ENCODE measurements at places on chromosomes 13 and 19.

GRCh38 chr13:23740002-23740401, 149.2 kb downstream of the MIPEP start:
- no peak for DNase-seq

GRCh38 chr19:45464274-45464673, 3.5 kb upstream of the FOSB start:
- no peak for DNase-seq

DNA sequence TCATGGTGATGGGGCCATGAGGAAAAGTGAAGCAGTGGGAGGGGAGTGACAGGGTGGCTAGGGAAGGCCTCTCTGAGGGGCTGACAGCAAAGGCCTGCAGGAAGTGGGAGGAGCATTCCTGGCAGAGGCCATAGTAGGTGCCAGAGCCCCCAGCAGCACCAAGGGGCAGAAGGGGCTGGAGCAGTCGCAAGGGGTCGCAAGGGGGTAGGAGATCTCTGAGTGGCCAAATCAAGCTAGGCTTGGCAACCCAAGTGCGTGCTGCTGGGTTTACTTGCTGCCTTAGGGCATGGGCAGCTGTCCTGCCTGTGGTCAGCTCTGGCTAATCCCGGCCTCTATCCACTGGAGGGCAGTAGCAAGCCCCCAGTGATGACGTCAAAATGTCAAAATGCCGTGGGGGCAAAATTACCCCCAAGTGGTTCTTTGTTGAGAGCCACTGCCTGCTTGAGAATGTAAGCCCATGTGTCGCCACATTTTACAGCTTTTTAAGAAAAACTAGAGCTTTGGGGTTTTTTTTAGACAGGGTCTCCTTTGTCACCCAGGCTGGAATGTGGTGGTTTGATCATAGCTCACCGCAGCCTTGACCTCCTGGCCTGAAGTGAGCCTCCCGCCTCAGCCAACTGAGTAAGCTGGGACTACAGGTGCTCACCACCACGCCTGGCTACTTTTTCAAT, 11.8 kb downstream of the CCDC97 start:
- peak; percentile 37 for DNase-seq

DNA sequence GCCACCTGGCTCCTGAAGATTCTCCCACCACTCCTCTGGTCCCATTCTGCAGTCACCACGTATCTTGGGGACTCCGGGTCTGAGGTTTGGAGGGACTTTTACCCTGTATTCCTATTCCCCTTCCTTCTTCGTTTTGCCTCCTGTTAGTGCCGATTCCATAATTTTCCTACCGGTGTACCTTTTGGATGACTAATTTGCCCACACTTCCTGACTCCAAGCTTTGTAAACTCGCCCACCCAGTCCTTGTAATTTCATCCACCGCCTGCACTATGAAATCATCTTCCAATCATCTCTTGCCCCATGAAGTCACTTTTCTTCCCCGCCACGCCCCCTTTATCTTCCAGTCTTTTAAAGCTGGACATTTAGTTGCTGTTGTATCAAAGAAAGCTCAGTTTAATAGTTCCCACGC, 572 bp downstream of the UCHL3 start:
- no peak for DNase-seq

DNA sequence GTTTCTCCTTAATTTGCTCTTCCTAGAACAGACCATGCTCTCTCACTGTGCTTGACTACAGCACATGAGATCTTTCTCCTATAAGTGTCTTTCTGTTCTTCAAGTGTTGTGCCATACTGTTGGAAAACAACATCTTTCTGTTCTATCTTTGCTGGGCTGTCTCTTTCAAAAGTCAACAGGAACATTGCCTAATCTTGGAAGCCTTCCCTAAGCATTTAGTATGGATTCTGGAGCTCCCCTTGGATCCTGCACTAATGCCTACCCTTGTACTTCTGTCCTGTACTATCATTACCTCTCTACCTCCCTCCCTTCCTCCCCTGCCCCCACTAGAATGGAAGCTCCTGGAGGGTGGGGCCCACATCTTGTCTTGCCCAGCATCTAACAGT, 26.8 kb downstream of the STARD13 start:
- no peak for DNase-seq

DNA sequence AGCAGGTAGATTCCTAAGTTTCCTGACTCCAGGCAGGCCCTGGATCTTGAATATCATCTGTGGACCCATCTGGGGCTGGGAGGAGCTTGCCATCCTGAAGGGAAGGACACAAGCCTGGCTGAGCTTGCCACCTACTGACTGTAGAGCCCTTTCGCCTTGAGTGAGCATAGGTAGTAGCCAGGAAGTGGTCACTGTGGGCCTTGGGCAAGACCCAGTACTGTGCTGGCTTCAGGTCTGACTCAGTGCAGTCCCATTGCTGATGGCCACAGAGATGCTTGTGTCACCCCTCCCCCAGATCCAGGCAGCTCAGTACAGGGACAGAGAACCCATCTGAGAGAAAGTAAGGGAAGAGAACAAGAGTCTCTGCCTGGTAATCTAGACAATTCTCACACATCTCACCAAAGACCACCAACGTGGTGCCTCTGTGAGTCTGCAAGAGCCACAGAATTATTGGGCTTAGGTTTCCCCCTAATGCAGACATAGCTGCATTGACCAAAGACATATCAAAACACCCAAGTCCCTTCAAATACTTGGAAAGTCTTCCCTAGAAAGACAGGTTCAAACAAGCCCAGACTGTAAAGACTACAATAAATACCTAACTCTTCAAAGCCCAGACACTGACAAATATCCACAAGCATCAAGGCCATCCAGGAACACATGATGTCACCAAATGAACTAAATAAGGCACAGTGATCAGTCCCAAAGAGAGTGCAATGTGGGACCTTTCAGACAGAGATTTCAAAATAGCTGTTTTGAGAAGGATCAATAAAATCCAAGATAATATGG, 108.2 kb upstream of the WASF3 start:
- DNase-seq = no peak

DNA sequence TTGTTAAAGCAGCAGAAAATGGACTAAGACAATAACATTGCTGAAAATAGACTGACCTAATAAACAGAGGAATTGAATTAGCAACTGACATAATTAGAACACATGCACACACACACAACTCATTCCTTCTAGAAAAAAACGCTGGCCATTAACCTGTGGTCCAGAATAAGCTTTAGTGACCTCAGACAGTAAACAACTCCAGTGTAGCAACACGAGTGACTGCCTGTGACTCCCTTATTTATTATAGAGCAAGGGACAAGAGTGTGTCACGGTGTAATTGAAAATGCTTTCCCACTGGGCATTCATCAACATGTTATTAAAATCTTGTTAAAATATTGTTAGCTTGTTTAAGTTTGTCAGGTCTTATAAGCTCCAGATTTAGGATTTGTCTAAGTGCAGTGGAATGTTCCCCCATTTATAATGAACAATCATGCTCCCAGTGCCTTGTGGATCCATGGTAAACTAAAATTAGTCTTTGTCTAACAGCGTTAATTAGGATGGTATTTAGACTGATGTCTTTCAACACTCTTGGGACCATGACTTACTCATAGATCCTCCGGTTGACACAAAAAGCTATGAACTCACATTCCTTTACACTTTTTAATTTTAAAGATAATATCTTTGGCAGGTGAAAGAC, 111.7 kb upstream of the IRS2 start:
- no peak for DNase-seq

- DNase-seq = no peak
Measured at GRCh38 chr13:81017513-81018152, 676.7 kb upstream of the SPRY2 start.

DNA sequence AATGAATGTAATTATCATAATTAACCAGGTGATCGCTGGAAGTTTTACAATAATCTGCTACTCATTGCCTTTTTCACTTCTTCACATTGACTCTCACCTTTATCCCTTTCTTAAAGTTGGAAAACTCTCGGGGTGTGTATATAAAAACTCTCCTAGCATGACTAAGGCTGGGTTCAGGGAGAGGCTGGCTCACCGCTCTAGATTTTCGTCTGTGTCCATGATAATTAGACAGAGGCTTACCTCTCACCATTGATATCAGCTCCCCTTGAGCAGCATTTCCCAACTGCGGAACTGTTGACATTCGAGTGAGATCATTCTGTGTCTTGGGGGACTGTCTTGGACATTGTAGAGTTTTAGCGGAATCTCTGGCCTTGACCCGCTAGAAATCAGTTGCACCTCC, 39.4 kb downstream of the NFIX start:
- no peak for DNase-seq

DNA sequence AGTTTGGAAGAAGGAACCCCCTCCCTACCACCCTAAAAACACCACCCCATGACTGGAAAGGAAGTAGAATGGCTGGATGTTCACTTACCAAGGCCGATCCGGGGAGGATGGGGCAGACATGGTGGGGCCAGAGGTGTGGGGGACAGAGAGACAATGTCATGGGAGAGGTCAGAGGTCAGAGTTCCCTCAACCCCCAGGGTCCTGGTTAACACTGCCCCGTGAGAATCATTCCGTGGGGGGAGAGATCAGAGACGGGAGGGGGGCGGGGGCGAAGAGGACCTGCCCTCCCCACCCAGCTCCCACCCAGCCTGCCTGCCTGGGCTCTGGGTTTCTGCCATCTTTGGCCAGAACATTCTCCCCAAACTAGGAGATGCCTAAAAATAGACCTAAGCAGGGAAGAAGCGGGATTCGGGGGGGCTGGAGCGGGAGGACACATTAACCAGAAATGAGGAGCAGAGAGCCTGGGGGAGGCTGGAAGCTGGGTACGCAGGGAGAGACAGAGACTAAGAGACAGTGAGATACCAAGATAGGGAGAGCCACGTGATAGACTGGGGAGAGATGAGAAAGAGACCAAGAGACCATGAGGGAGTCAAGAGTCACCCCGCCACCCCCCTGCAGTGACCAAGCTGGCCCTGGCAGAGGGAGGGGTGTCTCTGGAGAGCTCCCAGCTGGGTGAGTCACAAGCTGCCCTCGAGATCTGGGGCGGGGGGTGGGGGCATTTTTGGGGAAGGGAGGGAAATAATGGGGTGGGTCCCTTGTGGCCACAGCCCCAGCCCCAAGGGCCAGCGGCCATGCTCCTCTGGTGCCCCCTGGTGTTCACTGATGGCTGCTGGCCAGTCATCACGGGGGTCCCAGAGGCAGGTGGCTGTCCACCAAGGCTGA, 6.1 kb upstream of the KANK2 start:
- peak; percentile 95 for DNase-seq

GRCh38 chr19:11657307-11657706, 60.0 kb downstream of the ZNF627 start:
- DNase-seq = no peak

DNA sequence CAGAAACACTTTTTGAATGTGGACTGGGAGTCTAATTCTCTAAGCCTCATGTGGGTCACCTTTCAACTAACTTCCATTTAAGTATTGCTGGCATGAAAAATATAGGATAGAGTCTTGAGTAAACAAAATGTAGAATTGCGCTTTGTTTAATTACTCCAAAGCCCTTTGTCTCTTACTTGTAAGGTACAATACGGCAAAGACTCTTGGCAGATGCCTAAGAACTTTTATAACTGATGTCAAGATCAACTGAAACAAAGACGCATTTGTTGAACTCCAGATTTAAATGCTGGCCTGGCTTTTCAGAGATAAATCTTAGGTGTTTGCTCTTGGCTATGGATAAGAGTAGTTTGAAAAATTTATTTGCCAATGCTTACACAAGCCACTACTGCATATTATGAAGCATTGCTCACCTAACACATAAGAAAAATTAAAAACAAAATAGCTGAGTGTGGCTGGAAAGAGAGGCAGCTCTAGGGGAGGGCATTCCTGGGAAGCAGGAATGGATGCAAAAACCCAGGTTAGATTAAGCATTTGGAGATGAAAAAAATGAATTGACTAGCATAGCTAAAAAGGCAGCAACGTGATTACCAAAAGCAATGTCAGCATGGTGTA, 107.3 kb upstream of the STARD13 start:
- DNase-seq = no peak

DNA sequence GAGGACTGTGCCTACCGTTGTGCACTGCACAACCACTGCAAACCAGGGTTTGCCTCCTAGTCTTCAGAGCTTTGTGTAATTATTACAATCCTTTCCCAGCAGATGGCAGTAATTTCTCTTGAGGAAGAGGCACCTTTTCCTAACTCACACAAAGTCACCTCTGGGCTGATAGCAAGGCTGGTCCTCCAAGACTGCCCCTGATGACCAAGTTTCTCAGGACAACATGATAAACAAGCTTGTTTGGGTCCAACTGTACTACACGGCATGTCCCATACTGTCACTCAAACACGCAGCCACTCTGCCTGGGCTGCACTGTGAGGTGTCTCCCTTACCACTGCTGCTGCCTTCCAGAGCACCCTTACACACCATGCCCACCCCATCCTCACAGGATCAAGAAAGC, 39.3 kb downstream of the RFXAP start:
- DNase-seq = no peak

GRCh38 chr19:45469945-45470761, 2.4 kb downstream of the FOSB start:
- no peak for DNase-seq

DNA sequence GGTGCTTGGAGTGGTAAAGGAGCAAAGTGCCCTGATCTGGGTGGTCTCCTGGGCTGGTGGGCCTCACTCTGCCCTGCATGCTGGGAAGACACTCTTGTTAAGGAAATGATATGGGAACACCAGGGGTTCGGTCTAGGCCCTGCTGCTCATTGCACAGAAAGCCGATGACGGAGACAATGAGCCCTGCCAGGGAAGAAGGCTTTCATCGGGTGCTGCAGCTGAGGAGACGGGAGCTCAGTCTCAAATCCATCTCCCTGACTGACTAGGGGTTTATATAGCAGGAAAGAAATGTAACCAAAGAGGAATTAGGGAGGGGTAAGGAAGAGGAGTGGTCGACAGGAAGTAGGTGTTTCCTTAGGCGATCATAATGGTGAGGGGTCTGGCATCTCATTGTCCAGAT, 253.4 kb downstream of the TEX29 start:
- no peak for DNase-seq

- no peak for DNase-seq
Measured at GRCh38 chr13:90592943-90593342, 754.5 kb upstream of the MIR17HG start.

DNA sequence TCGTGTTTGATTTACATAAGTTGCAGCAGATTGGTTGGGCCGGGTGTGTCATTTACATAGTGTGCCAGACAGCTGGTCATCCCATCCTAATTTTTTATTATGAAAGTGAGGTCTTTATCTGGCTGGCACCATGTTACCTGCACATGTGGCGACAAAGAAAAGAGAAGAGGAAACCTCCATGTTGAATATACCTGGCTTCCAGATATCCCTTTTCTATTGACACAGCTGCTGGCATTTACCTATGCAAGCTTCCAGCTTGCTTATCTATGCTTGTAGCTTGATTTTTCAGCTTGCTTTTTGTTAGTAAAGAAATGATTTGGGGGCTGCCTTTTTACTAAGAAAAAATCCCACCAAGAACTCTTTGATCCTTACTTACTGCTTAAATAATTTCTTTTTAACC, 681.3 kb upstream of the SLITRK1 start:
- DNase-seq = no peak

GRCh38 chr13:76697288-76697687, 188.9 kb downstream of the KCTD12 start:
- no peak for DNase-seq
